GM12878 (cell line): ENCODE measurements at places on chromosomes 1 and 21. TPM values are rescaled to one million over a fixed set of nuclear protein-coding genes. Genes with fewer than 3 reads are reported as not detected.

The AHDC1 gene
- 10.6 and 13.0 TPM in 2 replicates for total RNA-seq

The NR5A2 gene
- 0.21 and 0.26 TPM in 2 replicates for total RNA-seq

The RPTN gene
- total RNA-seq: not detected in 2 replicates

The CFHR3 gene
- not detected in 2 replicates for total RNA-seq

The RXRG gene
- not detected in 2 replicates for total RNA-seq

DNA sequence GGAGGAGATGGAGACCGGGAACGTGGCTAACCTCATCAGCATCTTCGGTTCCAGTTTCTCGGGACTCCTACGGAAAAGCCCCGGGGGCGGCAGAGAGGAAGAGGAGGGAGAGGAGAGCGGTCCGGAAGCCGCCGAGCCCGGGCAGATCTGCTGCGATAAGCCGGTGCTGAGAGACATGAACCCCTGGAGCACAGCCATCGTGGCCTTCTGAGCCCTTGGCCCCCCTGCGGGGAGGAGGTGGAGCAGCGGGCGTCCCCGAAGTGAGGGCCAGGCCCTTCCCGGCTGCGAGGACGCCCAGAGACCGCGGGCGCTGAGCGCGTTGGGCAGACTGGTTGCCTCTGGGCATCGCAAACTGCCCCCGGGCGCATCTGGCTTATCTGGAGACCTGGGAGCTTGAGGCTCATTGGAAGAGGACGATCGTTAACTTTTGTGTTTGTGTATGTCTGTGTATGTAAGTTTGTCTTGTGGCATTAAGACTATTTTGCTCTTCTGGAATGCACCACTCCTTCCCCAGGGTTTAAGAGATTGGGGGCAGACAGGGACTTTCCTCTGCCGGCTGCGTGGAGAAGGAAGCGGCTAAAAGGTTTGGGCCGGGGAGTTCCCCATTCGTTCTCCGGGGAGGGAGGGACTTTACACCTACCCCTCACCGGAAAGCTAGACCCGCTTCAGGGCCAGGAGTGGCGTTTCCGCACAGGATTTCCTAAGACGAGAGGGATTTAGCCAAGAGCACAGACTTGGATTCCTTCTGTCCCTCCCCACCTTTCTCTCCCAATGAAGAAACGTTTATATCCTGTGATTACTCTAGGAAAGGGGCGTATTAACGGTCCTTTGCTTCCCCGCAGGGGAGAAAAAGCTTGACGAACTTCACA lies 1.4 kb downstream of the IER5 start:
- no peaks in the 10 kb centered on the region; the same call in 1 of the 2 replicates for H3K36me3 ChIP-seq
- H3K27ac ChIP-seq: peak overlapping the region; percentile 97
- DNase-seq: no peak
- H3K4me1 ChIP-seq: peaks cover 8% of the 10 kb centered on the region; the same call in 1 of the 2 replicates
- no peaks in the 10 kb centered on the region for H3K27me3 ChIP-seq
- peak overlapping the region; percentile 99 for H3K4me3 ChIP-seq

GRCh38 chr1:209689477-209689876 lies 14.3 kb downstream of the G0S2 start:
- no peaks in the 10 kb centered on the region for H3K4me1 ChIP-seq
- no peak for DNase-seq
- H3K36me3 ChIP-seq: no peaks in the 10 kb centered on the region
- H3K4me3 ChIP-seq: no peak overlapping the region

DNA sequence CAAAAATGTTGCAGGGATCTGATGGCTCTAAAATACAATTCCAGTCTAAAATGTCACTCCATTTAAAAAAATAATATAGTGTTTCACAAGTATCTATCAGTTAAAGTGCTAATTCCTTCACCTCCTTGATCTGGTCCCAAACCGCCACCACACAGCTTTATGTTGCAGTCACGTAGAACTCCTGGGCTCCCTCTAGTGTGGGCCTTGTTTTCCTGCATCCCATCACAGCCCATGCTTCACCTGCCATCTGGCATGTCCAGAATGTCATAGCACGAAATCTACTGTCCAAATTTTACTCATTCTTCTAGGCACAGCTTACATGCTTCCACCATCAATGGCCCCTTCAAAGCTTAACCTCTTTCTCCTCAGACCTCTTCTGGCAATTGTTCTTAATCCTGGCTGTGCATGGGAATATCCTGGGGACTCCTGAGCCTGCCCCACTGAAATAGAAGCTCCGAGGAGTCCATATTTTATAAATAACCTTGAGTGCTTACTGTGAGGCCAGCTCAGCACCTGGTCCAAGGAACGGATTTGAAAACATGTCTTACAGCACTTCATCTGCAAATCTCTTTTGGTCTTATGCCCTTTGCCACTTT lies 15.5 kb downstream of the FYB2 start:
- H3K27ac ChIP-seq: no peak overlapping the region
- no peaks in the 10 kb centered on the region for H3K36me3 ChIP-seq
- H3K27me3 ChIP-seq: no peaks in the 10 kb centered on the region
- no peaks in the 10 kb centered on the region for H3K4me1 ChIP-seq

DNA sequence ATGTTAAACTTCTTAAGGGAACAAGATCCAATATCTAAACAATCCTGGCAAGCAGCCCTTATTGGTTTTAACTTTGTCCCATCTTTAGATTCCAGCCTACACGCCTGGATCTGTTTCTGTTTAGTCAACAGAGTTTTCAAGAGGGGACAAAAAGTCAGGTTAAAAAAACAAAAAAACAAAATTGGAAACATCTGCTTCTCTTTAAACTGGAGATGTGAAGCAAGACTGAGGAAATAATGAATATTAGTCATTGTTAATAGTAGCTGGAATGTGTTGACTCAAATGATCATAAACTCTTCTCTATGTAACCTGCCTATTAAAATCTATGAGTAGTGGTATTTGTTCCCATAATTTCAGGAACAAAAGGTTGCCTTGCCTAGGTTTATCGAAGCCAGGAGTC lies 55.0 kb downstream of the NID1 start:
- H3K36me3 ChIP-seq: no peaks in the 10 kb centered on the region
- no peak overlapping the region for H3K4me3 ChIP-seq
- H3K27ac ChIP-seq: no peak overlapping the region
- H3K4me1 ChIP-seq: no peaks in the 10 kb centered on the region
- H3K27me3 ChIP-seq: no peaks in the 10 kb centered on the region

DNA sequence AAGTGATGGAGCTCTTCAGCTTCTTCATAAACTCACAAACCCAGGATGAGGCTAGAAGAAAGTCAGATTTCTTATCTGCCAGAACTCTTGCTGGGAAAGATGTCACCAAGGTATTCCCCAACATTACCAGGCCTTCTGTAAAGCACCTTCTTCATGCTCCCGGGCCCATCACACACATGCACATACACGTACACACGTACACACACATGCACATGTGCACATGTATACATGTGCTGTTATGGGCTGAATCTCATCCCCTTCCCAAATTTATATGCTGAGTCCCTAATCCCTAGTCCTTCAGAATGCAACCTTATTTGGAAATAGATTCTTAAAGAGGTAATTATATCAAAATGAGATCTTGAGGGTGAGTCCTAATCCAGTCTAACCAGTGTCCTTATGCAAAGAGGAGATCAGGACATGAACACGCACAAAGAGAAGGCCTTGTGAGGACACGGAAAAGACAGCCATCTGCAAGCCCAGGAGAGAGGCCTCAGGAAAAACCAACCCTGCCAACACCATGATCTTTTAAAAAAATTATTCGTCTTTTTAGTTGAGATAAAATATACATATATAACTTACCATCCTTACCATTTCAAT lies 76.4 kb upstream of the LYST start:
- no peak overlapping the region for H3K4me3 ChIP-seq
- no peak for DNase-seq
- H3K36me3 ChIP-seq: no peaks in the 10 kb centered on the region
- no peak overlapping the region for H3K27ac ChIP-seq
- no peaks in the 10 kb centered on the region for H3K27me3 ChIP-seq

- no peak for DNase-seq
- no peak overlapping the region for H3K27ac ChIP-seq
- no peak overlapping the region for H3K4me3 ChIP-seq
- H3K36me3 ChIP-seq: no peaks in the 10 kb centered on the region
Observed at GRCh38 chr1:16020325-16020724, 1.5 kb upstream of the CLCNKA start.

GRCh38 chr1:85224734-85225623 lies 24.2 kb upstream of the SYDE2 start:
- no peak for DNase-seq
- no peak overlapping the region for H3K4me3 ChIP-seq
- no peak overlapping the region for H3K27ac ChIP-seq
- no peaks in the 10 kb centered on the region for H3K27me3 ChIP-seq
- no peaks in the 10 kb centered on the region for H3K4me1 ChIP-seq

DNA sequence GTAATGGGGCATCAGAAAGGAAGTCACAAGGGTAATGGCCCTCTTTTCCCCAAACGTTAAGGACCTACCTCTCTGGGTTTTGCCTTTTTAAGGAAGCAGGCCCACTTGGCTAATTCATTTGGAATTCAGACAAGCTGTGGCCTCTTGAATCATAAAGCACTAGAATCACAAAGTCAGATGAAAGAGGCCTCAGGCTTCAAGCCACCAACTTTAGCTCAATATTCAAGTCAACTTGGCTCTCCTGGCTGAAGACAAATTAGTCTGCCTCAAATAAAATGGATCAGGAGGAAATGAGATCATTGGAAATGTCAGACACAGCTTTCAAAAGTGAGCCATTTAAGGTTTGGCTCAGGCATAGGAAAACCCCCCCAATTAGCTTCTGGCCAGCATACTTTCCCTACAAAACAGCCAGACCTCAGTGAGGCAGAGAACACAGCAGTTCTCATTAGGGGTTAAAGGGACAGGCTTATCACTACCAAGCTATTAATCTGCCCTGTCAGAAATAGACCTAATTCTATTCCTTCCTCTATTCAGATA lies 34.3 kb downstream of the SLC35D1 start:
- H3K36me3 ChIP-seq: peaks cover 4% of the 10 kb centered on the region
- no peaks in the 10 kb centered on the region for H3K27me3 ChIP-seq
- no peaks in the 10 kb centered on the region for H3K4me1 ChIP-seq
- no peak overlapping the region for H3K4me3 ChIP-seq

GRCh38 chr1:37940299-37940947 lies 6.4 kb downstream of the INPP5B start:
- no peak overlapping the region for H3K27ac ChIP-seq
- no peak overlapping the region for H3K4me3 ChIP-seq
- H3K36me3 ChIP-seq: no peaks in the 10 kb centered on the region; the same call in 1 of the 2 replicates

DNA sequence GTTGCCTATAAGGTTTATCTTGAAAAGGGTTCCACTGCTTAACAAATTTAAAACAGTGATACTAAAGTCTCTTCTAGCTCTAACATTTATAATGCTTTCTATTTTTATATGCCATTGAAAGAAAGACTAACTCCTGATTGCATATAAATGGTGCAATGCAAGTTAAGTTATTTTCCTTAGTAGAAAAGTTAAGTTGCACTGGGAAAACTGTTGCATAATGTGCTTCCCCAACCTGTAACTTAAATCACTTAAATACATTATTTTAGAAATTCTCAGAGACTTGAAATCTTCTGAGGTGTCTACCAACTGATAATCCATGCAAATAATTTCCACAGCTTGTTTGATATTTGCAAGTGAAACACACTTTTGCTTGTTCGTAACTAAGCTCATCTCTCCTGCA lies 175.0 kb upstream of the HMCN1 start:
- H3K4me1 ChIP-seq: peaks cover 7% of the 10 kb centered on the region
- no peak overlapping the region for H3K4me3 ChIP-seq
- DNase-seq: no peak
- H3K36me3 ChIP-seq: no peaks in the 10 kb centered on the region

GRCh38 chr1:109897259-109897955 lies 13.2 kb upstream of the CSF1 start:
- H3K4me3 ChIP-seq: no peak overlapping the region
- no peaks in the 10 kb centered on the region for H3K36me3 ChIP-seq
- no peaks in the 10 kb centered on the region for H3K27me3 ChIP-seq
- DNase-seq: no peak
- H3K27ac ChIP-seq: no peak overlapping the region

DNA sequence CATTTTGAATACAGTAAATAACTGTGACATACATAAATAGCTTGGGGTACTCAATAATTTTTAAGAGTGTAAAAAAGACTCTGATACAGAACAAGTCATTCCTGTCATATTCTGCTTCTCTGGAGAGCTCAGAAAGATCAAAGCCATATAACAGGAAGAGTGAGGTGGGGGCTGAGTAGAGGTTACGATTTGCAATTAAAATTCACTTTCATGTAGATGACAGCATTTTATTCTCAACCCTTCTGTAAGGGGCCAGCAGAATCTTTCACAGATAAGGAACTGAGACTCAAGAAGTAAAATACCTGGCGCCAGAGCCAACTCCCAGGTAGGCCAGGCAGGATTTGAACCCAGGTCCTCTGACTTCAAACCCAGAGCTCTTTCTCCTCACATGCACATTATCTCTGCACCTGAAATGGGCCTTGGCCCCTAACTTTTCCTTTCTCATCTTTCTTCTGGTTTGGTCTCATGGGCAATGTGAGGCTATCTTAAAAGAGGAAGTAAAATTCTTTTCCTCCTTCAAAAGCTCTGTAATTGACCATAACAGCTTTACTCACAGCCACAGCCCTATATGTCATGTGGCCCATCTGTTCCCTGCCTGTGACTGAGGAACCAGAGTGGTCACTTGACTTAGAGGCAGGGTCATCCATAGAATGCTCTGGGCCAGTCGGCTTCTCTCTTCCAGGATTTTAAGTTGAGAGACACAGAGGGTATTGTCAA lies 80.9 kb upstream of the SYT6 start:
- no peaks in the 10 kb centered on the region for H3K36me3 ChIP-seq
- no peak overlapping the region for H3K4me3 ChIP-seq
- no peak overlapping the region for H3K27ac ChIP-seq
- H3K27me3 ChIP-seq: no peaks in the 10 kb centered on the region

DNA sequence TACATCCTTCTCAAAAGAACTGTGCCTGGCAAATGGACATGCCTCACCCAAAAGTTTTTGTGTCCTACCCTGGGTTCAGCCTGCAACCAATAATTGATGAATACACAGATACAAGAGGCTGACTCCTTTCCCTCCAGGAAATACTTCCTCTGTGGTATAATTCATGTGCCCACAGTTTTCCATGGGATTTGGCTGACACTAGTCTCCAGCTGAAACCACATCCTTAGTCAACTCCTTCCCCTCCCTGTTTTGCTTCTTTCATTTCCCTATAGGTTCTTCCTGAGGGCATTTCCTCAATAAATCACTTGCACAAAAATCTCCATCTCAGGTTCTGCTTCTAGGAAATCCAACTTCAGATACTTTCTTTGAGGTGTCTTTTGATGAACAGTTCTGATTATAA lies 436.6 kb upstream of the C1orf87 start:
- H3K4me1 ChIP-seq: no peaks in the 10 kb centered on the region
- H3K36me3 ChIP-seq: no peaks in the 10 kb centered on the region
- H3K27ac ChIP-seq: no peak overlapping the region
- no peak for DNase-seq

DNA sequence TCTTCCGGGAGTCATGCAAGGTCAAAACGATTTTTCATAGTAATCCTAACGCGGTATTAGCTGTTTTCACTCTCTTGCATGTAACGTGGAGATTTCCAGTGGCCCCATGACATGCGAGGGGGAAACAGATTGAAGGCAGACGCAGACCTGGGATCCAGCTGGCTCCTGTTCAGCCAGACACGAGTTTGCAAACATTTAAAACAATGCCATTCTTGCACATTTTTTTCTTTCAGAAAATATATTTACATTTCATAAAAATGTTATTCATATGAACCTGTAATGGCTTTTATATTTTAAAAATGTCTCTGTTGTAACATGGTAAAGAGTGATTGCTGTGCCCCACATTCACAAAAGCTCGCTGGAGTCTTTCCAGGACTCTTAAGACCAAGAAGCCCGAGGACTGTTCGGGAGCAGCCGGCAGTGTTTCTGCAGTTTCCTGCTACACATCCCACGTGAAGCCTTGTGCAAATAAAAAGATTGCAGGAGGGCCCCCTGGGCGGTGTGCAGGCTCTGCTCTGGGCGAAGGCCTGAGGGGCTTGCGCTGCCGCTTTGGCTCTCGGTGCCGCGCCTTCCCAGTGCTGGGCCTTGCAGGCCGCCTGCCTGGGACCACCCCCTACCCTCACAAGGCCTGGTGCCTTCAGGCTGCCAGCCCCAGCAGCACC lies 184.9 kb downstream of the DYRK1A start:
- no peak overlapping the region for H3K27ac ChIP-seq
- DNase-seq: no peak
- no peaks in the 10 kb centered on the region for H3K36me3 ChIP-seq
